T-helper 17 cell (primary cell): ENCODE measurements at places on chromosomes 1 and 21.

- no peak for DNase-seq
Measured at GRCh38 chr1:13443335-13443979, 33.2 kb downstream of the PRAMEF20 start.

- DNase-seq: no peak
Measured at GRCh38 chr21:33075596-33076195, 5.8 kb downstream of the OLIG1 start.

DNA sequence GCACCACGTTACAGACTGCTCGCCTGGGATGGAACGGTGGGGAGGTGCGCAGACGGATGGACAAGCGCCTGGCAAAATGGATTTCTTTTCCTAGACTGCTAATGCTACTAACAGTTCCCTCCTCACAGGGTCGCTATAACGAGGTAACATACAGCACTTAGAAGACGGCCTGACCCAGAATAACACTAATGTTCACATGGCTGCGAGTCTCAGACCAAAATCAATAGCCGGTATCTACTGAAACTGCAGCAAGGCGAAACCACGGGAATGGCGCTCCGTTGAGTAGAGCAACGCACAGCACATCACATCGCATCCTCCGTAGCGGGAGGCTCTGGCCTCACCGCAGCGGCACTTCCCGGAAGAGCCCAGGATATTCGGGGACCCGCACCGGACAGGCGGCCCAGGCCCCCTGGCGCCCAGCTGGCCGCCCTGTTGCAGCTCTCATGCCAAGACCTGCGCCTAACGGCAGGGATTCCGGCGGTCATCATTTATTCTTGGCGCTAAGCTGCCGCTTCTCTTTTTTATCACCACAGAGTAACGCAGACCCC lies 46.6 kb downstream of the VPS26C start:
- no peak for DNase-seq

DNA sequence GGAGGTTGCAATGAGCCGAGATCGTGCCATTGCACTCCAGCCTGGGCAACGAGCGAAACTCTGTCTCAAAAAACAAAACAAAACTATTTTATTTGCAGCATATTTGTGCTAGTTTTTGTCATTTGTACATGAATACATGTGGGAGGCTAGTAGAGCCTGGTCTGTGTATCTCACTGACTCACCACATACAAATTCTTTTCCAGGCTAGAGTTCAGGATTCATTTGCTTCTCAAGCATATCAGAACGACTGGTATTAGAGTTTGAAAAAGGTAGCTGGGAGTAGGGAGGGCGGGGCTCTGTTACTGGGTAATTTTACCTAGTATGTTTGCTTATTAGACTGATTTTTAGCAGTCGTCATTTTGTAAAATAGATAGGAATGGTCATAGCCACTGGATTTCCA lies 4.5 kb upstream of the TOR3A start:
- DNase-seq: no peak
